ENCODE measurements at places on chromosomes 2 and 18.

- no peak for DNase-seq
Observed at GRCh38 chr2:128371248-128371630, 52.6 kb upstream of the HS6ST1 start.

- no peak for DNase-seq
Observed at GRCh38 chr2:143255899-143256298, 126.7 kb downstream of the ARHGAP15 start.

DNA sequence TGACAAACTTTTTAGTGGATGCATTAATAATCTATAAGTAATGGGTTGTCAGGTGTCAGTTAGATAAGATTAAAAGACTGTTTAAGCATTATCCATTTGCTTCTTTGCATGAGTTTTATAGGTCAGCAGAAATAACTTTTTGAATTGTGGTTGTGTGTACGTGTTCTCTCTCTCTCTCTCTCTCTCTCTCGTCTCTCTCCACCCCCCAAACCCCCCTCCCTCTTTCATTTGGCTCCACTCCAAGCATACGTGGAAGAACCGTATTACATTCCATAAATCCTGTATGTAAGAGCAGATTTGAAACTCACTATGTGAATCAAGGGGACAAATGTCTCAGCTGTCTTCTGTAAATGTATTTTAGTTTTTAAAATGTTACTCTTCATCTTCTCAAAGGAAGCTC is 120.2 kb downstream of the MEIS1 start:
- DNase-seq = peak; percentile 16

- no peak for DNase-seq
Observed at GRCh38 chr2:2719781-2720180, 388.7 kb upstream of the MYT1L start.

- no peak for DNase-seq
Observed at GRCh38 chr2:157871415-157871814, 4.7 kb downstream of the ACVR1 start.

DNA sequence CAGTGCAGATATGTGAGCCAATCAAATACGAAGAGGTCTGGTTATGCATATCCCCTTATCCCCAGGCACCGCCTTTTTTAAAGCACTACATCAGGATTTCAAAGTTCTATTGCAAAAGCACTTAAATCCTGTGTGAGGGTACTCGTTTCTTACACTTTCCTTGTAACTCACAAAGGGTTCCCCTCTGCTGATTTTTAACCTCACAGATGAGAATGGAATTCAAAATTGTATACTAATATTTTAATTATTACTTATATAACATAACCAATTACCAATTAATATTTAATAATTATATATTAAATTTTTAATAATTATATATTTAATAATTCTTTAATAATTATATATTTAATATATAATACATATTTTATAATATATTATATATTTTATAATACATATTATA is 126.2 kb upstream of the MAPRE2 start:
- no peak for DNase-seq

GRCh38 chr2:229235131-229235914 is 35.8 kb downstream of the PID1 start:
- no peak for DNase-seq

Data from NCI-H510A treated with DMSO at 0.1 percent for 48 hours (cell line).